NCI-H2029 (cell line): ENCODE measurements at places on chromosomes 1 and 21.

DNA sequence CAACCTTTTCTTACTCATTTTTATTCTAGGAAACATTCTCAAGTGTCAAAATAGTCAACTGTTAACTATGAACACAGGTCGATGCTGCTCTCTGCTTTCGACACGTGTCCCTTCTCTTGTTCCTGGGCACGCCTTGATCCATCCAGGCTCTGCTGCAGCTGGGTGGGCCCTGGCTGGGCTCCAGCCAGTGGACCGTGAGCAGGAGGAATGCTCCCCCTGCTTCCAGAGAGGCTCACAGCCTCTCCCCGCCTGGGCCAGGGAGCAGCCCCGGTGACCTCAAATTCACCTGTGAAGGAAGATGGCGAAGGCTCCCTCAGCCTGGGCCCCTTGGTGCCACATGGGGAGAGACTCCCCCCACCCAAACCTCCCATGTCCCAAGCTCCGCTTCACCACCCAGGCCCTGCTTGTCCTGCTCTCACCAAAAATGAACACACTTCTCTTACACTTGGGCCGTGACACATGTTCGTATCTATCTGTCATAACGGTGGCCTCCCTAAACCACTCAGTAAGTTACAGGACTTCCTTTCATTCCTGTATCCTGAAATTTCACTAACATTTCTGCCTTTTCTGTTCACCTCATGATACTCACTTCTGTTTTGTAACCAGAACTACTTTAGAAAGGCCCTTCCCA lies 24.6 kb upstream of the ADARB1 start:
- DNase-seq = no peak

DNA sequence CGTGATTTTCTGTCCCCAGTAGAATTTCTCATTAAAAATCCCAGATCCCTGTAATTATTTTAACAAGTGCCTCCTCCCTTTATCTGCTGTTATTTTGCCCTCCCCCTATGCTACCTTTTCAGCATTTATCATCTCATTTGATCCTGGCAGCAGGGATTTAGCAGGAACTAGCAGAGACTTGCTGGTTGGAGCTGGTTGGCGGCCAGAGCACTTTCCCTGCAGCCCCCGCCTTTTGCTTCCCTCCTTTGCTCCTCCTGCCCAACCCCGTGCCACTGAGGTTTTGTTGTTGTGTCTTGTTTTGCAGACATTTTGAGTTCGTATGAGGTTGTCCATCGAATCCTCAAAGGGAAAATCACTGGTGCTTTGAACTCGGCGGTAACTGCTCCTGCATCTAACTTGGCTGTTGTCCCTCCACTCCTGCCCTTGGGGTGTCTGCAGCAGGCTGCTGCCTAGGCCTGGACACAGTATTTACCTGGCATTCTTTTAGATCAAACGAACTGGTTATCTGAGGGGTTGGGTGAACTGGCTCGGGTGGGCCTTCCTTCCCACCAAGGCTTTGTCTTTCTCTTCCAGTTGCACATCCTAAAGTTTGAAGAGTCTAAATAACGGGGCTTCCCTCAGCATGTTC lies 11.2 kb downstream of the UBE2Q1 start:
- no peak for DNase-seq

DNA sequence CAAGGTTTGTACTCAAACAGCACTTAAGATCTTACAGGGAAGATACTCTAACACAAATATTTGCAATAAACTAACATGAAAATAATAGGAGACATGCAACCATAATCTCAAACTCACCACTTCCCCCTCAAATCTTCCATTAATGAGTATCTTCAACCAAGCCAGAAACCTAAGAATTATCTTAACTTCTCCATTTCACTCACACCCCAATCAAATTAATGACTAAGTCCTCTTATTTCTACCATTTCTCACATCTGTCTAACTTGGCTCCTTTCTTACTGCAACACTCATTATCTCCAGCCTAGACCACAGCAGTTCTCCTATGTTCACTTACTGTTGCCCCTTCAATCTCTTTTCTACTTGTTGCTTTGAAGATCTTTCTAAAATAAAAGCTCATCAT lies 10.4 kb downstream of the RBBP5 start:
- no peak for DNase-seq

GRCh38 chr1:107867897-107868296 lies 97.1 kb downstream of the VAV3 start:
- DNase-seq = no peak

- DNase-seq = no peak
Measured at GRCh38 chr1:216937491-216937890, 214.3 kb upstream of the ESRRG start.

GRCh38 chr1:232570007-232570406 lies 59.9 kb downstream of the SIPA1L2 start:
- DNase-seq = no peak

- no peak for DNase-seq
Measured at GRCh38 chr21:29195981-29196669, 65.7 kb downstream of the MAP3K7CL start.

GRCh38 chr1:2036287-2036686 lies 13.9 kb upstream of the PRKCZ start:
- no peak for DNase-seq

DNA sequence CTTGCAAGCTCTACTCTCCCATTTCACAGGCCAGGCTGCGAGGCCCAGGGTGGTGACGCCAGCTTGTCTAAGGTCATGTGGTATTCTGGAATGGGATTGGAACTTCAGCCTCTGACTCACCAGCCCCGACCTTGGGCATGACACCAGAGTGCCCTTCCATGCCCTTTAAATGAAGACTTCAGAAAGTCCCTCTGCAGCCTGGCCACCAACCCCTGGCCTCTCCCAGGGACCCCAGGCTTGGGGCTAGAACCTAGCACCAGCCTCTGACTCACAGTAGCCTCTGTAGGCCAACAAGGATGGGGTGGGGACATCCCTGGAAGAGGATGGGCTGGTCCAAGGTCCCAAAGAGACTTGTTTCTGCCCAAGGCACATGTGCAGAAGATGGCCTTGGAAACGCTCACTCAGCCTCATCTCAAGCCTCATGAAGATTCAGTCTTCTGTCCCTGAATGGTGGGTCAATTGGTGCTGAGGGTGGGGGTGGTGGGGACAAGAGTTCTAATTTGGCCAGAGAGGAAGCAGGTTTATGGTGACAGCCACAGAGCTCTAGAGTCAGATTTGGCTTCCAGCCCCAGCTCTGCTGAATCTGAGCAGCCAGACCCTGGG lies 36.1 kb upstream of the RUNX3 start:
- DNase-seq = no peak

- no peak for DNase-seq
Measured at GRCh38 chr1:89966656-89967055, 28.3 kb upstream of the ZNF326 start.

DNA sequence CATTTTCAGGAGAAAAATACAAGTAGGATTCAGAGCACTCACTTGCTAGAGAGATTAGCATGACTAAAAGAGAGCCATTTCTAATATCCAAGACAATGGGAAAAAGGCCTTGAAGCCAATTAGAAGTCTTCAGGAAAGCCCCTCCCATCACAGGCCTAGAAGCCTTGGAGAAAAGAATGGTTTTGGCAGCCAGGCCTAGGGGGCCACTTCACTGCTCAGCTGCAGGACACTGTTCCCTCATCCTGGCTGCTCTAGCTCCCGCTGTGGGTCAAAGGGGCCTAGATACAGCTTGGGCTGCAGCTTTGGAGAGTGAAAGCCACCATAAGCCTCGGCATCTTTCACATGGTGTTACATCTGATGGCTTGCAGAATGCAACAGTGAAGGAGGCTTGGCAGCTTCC lies 62.8 kb downstream of the RGS4 start:
- DNase-seq = no peak

GRCh38 chr1:183711165-183711682 lies 58.1 kb upstream of the APOBEC4 start:
- no peak for DNase-seq

DNA sequence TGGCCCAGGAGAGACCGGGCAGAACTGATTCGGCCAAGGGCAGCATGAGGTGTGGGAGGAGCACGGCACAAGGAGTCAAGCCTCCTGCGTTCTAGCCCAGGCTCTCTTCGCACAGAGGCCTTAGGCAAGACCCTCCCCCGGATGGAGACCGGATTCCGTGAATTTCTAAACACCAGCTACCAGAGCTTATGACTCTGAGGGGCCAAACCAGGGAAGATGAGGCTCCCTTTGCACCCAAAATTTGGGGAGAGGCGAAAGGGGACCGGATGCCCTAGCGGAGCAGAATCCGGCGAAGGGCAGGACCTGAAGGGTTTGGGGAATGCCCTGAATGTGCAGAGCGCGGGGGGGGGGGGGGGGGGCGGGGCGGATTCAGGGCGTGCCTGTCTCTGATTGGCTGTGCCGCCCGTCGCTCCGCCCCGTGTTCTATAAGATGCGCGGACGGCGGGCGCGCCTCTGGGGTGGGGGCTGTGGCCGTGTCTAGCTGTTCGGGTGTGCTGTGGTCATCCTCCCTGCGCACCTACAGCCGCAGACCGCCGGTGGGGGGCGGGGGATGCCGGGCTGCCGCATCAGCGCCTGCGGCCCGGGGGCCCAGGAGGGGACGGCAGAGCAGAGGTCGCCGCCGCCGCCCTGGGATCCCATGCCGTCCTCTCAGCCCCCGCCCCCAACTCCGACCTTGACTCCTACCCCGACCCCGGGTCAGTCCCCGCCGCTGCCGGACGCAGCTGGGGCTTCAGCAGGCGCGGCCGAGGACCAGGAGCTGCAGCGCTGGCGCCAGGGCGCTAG lies at the start of gene TRNP1:
TSS of gene TRNP1 (plus strand) at position 456 of the 783 bp plus-strand sequence. CDS start at position 551, 95 bp downstream.
- DNase-seq = peak; percentile 42
